Stimulated activated CD8-positive, alpha-beta memory T cell treated with anti-CD3 and anti-CD28 coated beads, Interleukin-12 subunit alpha, Interleukin-12 subunit beta, amount 100 ng/mL, for 4 hours (primary cell): ENCODE measurements at places on chromosomes 12 and 14.

DNA sequence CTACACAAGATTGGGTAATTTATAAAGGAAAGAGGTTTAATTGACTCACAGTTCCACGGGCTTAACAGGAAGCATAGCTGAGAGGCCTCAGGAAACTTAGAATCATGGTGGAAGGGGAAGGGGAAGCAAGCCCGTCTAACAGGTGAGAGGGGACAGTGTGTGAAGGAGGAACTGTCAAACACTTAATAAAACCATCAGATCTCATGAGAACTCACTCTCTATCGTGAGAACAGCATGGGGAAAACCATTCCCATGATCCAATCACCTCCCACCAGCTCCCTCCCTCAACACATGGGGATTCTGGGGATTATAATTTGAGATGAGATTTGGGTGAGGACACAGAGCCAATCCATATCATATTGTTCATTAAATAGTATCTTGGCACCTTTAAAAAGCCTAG lies 56.1 kb downstream of the EPS8 start:
- no peak for DNase-seq

GRCh38 chr12:25082628-25083027 lies 112.3 kb downstream of the DNAI7 start:
- no peak for DNase-seq

DNA sequence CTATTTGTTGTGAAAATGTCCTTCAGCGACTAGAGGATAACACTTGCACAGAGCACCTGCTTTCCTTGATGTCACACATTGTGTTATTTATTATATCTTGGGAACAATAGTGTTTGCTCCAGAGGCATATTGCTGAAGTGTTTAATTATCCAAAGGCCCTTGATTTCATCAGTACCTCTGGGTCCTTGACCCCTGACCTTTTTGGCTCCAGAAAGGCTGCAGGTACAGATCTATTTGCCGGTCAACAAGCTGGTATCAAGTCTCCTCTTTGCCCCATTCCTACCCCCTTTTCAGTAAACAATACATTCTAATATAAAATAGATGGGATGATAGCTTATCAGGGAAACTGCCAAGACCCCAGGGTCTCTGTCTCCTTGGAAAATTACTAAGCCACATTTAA lies 206.8 kb downstream of the DACT1 start:
- no peak for DNase-seq

DNA sequence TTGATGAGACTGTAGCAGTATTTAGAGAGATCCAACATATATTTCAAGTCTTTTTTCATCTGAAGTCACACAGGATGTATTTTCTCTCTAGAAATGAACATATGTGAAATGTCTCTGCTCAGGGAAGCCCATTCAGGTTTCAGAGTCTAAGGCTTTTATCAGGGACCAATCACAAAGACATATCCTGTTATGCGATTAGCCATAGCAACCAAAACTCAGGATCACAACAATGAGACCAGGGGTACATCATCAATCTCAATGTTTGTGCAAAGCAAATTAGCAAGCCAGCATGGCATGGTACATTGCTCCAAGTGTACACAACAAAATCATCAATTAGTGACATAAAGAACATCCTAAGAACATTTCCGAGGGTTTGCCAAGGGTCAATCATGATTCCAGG lies 99.2 kb upstream of the AMN1 start:
- DNase-seq, result no peak

- DNase-seq, result no peak
Measured at GRCh38 chr14:65103150-65103760, 938 bp upstream of the MAX start.

DNA sequence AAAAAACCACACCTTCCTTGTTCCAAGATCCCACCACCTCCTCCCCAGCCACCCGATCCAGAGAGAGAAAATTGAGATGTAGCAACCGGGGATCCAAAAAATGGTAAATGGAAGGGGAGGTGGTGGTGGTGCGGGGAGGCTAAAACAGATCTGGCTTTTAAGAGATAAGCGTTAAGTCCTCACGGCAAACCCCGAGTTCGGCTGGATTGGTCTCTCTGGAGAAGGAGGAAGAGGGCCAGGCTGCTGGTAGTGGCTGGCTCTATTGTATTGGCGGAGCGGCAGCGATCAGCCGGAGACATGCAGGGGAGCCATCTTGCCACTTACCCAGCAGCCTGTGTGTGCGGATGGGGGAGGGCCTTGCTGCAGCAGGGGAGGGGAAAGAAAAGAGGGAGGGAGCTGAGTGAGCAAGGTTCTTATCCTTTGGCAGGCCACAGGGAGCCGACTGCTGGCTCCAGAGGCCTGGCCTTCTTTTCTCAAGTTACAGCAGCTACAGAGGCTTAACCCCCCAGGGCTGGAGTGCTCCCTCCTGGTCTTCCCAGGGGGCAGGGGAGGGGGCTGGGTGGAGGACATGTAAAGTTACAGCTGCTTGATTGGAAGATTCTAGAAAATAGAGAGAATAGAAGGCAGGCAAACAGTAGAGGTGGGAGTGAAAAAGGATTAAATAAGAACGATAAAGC lies 14.1 kb upstream of the CDH24 start:
- DNase-seq, result peak; percentile 54
